Stimulated activated CD8-positive, alpha-beta memory T cell treated with anti-CD3 and anti-CD28 coated beads, Interleukin-7, amount 100 ng/mL, for 1 hour (primary cell): ENCODE measurements at places on chromosomes 11 and 22.

DNA sequence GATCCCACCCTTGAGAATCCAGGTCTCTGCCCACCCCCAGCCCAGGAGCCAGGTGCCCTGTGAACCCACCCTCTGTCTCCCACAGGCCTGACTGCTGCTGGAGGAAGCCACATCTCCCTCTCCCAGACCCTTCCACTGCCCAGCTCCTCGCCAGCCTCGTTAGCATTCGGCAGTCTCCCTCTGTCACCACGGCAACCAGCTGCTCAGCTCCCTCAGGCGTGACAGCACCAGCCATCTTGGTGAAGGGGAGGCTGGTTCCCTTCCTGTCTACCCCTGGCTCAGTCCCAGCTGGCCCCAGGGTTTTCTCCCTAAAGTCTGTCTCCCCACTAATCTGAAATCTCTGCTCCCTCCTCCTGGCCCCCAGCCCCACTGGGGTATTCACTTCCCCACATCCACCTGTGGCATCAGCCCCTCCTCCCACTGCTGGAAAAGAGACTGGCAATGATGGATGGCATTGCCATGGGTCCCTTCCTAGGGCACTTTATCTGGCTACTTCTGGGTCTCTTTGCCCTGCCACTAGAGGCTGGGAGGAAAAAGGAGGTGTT lies 28.1 kb downstream of the NRXN2 start:
- no peak for DNase-seq

DNA sequence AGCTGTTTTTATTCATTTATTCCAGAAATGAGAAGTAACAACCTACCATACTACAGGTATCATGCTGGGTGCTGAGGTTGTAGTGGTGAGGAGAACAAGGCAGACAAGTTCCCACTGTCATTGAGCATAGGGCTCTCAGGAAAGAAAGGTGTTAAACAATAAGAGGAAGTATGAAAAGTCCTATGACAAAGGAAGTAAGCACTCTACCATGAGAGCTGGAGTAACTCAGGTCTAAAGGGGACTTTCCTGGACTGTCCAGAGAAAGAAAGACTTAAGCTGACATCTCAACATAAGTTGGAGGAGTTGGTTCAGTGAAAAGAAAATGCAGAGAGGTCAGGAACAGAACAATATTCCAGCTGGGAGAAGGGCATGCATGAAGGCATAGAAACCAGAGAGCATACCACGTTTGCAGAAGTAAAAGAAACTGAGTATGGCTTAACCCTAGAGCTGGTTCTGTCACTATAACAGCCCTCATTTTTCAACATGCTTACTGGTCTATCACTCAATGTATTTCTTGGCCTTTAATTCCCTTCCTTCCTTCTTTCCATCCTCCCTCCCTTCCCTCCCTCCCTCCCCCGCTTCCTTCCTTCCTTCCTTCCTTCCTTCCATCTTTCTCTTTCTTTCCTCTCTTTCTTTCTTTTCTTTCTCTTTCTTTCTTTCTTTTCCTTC lies 137.8 kb upstream of the BDNF start:
- no peak for DNase-seq

GRCh38 chr11:70176940-70177689 lies 26.0 kb upstream of the FADD start:
- peak; percentile 10 for DNase-seq

DNA sequence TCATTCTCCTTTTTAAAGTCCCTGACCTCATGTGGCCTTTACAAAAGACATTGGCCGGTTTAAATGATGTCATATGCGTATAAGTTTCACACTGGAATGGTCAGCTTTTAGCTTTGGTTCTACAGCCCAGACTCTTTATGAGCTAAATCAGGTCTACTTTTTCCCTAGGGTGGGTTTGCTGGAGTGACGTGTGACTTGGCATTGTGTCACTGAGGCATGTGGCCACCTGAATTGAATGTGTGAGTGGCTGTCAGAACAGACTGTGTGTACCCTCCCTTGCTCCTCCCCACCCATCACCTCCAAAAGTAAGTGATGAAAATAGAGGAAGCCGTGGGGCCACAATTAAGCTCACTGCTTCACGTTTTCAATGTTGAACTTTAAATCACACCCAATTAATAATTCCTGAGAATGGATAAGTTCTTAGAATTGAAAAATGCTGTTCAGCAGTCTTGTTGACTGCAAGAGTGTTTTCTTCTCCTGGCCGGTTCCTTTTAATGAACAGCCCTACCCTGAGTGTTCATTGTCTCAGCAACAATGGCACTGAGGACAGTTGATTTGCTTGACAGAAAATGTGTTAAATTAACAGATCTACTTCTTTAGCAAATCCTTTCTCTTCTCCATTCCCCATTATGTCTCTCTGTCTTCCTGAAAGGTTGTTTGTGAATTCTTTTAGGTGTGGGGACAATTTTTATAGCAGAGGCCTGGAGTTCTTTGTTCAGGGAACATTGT lies 11.3 kb downstream of the CECR2 start:
- DNase-seq, result no peak
